ENCODE measurements at places on chromosomes 7 and 10.

- DNase-seq = no peak
These were observed 829.0 kb downstream of the TNS3 start for GRCh38 chr7:46752881-46753366.

GRCh38 chr10:28147706-28148105, 148.8 kb upstream of the ODAD2 start:
- DNase-seq = no peak

DNA sequence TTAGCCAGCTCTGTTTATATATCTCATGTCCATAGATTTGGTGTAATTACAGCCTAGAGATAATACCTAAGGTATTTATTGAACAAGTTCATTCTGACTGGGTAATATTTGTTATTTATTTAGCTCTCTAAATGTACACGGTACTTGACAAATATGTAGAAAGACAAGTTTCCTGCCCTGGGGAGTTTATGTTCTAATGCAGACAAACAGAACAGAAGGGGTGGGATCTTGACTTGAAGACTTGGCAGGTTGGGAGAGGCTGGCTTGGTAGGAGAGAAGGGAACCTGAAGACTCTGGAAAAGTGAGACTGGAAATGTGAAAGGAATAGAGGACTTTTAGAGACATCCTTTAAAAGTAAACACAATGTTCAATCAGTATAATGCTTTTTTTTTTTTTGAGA, 97.7 kb upstream of the CDK6 start:
- DNase-seq = no peak

GRCh38 chr7:145633513-145633912, 483.1 kb upstream of the CNTNAP2 start:
- DNase-seq = no peak

GRCh38 chr10:22293747-22294404, 22.3 kb upstream of the COMMD3 start:
- no peak for DNase-seq

DNA sequence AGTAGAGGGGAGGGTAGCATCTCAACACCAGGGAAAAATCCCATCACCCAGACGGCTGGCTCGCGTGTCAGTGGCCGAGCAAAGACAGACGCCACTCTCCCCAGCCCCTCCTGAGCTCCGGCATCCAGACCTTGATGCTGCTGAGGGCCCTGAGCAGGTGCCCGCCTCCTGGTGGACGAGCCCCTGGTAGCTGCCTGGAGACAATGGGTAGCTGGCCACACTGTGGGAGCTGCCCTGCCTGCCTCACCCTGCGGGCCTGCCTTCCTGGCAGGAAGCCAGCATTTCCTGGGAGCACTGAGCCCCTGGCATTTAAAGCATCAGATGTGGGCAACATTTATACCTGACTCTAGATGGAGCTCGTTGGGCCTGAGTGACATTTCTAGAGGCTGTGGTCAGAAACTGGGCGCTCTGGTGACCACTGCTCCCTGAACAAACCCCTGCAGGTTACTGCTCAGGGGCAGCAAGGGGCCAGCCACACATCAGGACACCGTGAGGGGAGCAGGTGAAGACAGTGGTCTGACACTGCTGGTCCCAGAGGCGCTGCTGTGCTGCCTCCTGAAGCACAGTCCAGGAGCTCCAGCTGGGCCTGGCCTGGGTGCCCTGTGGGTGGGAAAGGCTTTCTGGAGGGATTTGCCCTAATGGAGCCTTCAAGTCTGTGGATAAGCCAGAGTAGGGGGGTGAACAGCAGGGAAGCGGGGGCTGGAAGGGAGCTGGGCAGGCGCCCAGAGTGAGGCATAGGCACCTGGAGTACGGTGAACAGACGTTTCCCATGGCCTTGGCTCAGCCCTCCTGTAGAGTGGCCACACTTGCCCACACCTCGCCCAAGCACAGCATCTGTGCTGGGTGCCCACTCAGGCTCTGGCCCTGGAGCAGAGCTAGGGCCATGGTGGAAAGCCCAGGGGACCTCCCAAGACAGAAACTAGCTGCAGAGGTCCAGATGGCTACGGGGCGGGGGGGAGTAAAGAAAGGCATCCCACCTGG, 138.7 kb downstream of the MAPK8 start:
- DNase-seq = no peak

- no peak for DNase-seq
These were observed 66.1 kb upstream of the CYP2C18 start for GRCh38 chr10:94617389-94617944.

DNA sequence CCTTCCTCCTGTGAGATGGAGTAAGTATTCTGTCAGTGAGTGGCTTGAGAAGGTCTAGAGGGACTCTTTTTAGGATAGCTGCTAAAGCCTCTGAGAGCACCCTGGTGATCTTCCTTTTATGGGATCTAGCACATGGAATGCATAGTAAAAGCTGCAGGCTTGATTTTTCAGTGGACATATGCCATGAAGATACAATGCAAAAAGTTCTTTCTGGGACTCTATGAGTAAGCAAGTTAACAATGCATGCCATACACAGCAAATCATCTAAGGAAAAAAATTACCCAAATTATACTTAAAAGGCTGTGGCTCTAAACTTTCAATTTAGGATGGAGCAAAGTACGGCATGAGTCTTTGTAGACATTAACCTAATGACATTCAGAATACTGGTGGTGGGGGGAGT, 154.5 kb downstream of the SGMS1 start:
- no peak for DNase-seq

All from neuronal stem cell (in vitro differentiated cells).